ENCODE measurements at places on chromosomes 12 and 14.
A peak's percentile ranks its signal among the peaks of the same experiment; 100 is the strongest.

DNA sequence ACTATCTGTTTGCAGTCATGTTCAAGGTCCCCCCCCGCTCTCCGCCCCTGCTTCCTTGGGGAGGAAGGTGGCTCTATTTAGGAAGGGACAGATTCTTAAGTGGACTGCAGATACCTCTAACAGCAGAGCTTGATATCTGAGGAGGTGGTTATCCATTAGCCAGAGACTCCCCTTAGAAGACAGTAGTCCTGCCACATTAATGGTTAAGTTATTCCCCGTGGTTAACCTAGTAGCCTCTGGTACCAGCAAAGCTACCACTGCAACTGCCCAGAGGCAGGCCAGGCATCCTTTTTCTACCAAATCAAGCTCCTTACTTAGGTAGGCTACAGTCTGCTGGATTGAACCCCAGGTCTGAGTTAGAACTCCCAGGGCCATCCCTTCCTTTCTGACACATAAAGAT is 162.1 kb upstream of the AVPR1A start:
- DNase-seq: no peak

DNA sequence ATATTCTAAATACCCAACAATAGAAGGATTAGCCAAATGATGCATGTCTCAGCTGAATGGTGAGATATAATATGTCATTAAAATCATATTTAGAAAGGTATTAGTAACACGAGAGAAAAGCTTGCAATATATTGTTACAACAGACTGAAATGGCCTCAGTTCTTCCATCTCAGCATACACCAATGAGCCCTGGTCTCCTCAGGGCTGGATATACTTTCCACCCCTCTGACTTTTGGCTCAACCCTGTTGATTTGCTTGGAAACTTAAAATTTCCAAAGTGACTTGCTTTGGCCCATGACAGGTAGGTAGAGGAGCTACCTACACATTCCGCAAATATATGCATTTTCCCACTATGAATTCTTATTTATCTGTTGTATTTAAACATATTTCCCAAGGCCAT is 908.1 kb upstream of the TMEM132C start:
- DNase-seq: no peak

DNA sequence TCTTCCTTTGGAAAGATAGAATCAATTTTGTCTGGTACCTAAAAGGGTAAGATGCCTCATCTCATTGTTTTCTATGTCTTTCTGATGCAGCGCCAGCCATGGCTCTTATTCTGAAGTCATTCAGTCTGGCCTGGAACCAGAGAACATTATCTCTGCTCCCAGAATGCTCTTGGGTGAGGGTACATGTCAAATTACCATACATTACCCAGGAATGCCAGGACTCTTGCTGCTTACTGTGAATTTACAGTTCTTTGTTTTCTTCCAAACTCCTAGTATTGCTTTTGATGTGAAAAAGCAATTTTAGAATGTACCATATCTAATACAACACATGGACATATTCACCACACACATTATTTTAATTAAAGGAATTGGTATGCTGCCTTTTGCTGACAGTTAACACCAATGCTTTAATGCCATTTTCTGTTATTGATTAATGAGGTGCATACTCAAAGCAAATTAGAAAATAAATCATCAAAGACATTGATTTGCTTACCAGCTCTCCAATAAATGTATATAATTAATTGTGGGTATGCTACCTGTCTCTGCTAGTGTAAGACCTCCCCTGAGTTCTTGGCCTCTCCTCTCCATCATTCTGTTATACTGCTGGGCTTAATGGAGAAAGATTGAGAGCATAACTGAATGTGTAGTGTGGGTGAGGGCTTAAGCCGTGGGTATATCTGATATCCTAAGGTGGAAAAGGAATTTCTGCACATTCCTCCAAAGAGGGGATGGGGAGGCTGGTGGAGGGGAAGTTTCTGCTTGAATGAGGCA is 337.7 kb downstream of the C12orf75 start:
- no peak for DNase-seq

DNA sequence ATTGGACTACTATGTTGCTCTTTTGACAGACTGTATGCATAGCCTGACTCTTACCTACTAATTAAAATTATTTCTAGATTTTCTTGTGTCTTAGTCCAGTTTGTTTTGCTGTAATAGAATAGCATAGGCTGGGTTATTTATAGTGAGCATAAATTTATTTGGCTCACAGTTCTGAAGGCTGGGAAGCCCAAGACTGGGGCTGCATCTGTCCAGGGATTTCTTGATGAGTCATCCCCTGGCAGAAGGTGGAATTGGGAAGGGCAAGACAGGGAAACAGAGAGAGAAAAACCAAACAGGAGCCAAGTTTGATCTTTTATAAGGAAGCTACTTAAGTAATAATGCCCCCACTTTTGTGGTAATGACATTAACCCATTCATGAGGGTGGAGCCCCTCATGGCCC is 759.2 kb upstream of the LRFN5 start:
- no peak for DNase-seq

GRCh38 chr12:3319723-3320492 is 171.1 kb upstream of the PRMT8 start:
- no peak for DNase-seq

- DNase-seq: no peak
Measured at GRCh38 chr12:24232531-24232930, 283.1 kb upstream of the SOX5 start.

- DNase-seq: peak; percentile 49
Measured at GRCh38 chr12:124928095-124928911, 13.9 kb upstream of the UBC start.

- no peak for DNase-seq
Measured at GRCh38 chr14:24965934-24966578, 83.9 kb downstream of the STXBP6 start.

DNA sequence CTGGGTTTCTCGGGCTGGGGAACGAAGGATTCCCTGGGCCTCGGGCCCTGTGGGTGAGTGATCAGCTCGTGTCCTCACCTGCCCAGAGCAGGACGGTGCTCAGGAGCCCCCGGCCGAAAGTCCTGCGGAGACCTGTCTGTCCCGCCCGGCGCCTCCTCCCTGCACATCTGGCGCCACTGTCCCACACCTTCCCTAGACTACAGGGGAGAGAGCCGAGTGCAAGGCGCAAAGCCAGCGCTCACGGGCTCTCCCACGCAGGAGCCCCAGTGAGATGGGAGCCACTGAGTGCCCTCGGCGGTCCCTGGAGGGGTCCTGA is 13.1 kb upstream of the TEX22 start:
- DNase-seq: no peak

- no peak for DNase-seq
Measured at GRCh38 chr14:75911883-75912282, 69.9 kb downstream of the TGFB3 start.

DNA sequence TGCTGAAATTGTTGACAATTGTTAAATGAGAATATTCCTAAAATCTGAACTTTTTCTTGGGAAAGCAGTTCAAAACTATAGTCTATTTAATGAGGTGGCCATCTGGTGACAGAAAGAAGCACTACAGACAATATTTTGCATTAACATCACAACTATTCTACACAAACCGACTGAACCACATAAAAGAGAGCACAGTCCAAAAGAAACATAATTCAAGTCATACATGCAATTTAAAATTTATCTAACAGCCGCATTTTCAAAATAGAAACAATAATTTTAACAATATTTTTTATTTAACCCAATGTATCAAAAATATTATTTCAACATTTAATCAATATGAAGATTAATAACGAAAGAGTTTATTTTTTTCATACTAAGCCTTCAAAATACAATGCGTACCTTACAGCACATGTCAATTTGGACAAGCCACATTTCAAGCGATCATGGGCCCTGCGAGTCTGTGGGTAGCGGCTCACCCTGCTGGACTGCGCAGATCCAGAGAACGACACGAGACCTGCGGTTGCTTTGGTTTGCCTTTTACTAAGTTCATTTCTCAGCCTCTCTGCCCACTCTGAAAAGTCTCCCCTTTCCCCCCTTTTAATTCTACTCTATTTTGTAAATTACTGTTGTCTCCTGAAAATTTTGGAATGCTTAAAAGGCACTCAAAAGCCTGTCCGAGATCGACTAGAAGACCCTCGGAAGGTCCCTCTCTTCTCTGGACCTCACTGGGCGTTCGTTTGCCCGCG is 947 bp upstream of the LRRC9 start:
- no peak for DNase-seq

GRCh38 chr14:23101213-23101970 is 3.4 kb downstream of the CIROP start:
- no peak for DNase-seq

DNA sequence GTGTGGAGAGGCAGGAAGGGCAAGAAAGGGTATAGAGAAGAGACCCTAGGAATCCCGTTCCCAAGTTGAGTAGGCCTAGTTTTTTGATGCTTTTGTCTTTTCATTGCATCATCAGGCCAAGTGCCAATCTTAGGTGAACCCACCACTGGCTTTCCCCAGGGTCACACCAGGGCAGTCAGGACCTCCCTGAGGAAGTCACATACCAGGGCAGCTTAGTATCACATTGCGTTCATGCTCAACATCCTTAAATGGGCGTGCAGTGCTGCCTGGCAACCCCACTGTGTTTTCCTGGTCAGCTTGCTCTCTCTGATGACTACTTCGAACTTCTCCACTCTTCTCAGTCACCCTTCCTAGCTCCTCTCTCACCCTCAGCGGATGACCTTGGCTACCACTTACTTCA is 9.0 kb downstream of the ASIC1 start:
- DNase-seq: no peak

GRCh38 chr12:59386236-59386635 is 209.6 kb upstream of the SLC16A7 start:
- no peak for DNase-seq

DNA sequence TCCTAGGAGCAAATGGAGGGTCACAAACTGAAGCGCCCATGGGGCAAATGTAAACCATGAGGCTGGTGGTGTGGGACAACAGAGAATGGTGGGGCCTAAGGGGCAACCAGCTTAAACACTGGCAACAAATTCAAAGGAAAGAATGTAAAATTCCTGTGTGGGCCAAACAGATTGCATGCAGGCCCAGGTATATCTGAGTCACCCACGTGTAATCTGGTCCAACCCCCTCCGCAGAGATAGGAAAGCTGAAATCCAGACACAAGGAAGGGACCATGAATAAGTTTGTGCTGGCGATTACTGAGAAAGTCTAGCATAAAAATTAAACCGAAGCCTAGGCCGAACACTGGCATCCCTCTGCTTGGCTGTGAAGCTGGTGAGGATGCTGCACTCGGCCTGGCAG is 71.6 kb downstream of the ITPK1 start:
- no peak for DNase-seq

GRCh38 chr12:1034751-1035457 is 43.9 kb downstream of the ERC1 start:
- DNase-seq: no peak

DNA sequence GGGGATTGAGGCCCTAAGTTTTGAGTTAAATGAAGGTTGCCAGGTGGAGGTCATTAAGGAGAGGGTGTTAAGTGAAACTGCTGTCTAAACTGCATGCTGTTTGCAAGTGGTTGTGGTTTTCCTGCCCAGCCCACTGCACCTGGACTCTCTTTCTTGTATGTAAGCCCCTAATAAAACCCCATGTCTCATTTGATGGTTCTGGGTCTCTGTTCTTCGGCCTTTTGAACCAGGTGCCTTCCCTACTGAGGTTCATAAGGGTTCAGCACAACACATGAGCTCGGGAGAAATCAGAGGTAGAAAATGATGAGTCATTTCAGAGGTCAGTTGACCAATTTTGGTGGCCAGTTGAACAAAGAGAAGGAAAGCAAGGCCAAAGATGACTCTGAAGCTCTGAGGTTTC is 382.5 kb downstream of the RPS29 start:
- no peak for DNase-seq

DNA sequence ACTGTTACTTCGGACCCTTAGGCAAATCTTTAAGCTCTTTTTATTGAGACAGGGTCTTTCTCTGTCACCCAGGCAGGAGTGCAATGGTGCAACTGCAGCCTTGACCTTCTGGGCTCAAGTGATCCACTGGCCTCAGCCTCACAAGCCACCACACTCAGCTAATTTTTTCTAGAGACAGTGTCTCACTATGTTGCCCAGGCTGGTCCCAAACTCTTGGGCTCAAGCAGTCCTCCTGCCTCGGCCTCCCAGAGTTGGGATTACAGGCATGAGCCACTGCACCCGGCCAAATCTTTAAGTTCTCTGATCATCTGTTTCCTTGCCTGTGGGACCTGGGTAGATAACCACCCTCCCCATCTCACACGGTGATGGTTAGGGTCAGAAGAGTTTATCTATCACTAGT is 2.3 kb upstream of the GPX2 start:
- no peak for DNase-seq

DNA sequence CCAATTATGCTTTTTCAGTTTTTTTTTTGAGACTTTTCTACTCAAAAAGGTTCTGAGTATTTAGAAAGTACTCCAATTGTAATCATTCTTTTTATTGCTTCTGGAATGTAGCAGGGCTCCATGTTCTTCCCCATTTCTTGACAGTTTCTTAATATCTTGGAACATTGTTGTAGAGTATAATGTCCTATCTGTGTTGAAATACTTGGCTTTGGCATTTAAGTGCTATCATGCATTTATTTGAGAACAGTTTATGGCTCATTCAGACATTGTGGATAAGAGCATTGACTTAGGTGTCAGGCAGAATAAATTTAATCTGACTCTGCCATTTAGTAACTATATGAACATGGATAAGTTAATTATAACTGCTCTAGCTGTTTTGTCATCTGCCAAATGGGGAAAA is 28.3 kb downstream of the ADIPOR2 start:
- no peak for DNase-seq

GRCh38 chr14:94322648-94323570 is at the start of gene SERPINA6:
SERPINA6 (minus strand) TSS chr14:94323336; CDS start chr14:94314648, 8,688 bp downstream.
- no peak for DNase-seq

GRCh38 chr14:64878837-64879634 is 671 bp downstream of the SPTB start:
- DNase-seq: no peak

- peak; percentile 24 for DNase-seq
Measured at GRCh38 chr12:34033628-34034296, 11.5 kb downstream of the ALG10 start.

DNA sequence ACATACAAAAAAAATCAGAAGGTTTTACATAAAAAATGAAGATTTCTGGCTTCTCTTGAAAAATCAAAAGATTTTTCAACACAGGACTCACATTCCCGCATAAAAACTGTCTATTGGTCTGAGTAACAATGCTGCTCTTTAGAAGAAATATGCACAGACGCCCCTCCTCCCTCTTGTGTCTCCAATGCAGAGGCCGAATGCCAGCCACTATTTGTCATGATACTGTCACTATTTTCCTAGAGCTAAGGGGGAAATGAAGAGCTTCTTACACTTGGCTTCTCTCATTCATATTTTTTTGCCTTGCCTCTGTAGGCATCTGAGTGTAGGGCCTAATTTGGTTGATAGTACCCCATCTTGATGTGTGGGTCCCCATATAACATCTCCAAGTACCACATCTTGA is 98.0 kb downstream of the BBS10 start:
- DNase-seq: no peak

GRCh38 chr12:31005944-31006361 is 67.7 kb upstream of the DDX11 start:
- no peak for DNase-seq

All from activated CD4-positive, alpha-beta T cell treated with anti-CD3 and anti-CD28 coated beads, Interleukin-2, amount 50 U/mL, for 16 hours (primary cell).